Head of caudate nucleus (tissue), 42 donors: ENCODE measurements at places on chromosomes 6 and 20.

DNA sequence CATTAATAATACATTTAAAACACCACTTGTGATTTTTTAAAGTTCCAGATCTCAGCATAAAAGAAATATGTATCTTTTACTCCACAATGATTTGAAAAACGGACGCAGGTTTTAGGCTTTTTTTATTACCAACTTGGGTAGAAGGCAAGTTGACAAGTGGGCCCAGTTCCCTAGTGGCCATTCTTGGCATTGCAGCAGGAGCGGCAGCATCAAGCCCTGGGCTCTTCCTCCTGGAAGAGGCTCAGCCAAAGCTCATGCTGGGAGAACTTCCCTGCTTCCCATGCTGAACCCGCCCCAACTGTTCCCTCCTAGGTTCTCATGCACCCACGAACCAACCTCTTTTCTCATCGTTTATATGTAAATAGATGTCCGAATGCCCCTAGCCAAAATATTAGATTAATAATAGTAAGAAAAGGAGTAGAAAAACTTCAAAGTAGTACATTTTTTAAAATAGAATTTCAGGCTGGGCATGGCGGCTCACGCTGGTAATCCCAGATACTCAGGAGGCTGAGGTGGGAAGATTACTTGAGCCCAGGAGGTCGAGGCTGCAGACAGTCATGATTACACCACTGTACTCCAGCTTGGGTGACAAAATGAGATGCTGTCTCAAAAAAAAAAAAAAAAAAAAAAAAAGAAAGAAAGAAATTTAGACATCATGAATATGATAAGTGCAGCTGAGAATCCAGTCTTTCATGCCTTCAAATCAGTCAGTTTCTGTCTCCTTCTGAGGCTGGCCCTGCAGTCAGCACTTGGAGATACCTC, 18.2 kb upstream of the MYB start:
- DNase-seq, result peak; percentile 32

DNA sequence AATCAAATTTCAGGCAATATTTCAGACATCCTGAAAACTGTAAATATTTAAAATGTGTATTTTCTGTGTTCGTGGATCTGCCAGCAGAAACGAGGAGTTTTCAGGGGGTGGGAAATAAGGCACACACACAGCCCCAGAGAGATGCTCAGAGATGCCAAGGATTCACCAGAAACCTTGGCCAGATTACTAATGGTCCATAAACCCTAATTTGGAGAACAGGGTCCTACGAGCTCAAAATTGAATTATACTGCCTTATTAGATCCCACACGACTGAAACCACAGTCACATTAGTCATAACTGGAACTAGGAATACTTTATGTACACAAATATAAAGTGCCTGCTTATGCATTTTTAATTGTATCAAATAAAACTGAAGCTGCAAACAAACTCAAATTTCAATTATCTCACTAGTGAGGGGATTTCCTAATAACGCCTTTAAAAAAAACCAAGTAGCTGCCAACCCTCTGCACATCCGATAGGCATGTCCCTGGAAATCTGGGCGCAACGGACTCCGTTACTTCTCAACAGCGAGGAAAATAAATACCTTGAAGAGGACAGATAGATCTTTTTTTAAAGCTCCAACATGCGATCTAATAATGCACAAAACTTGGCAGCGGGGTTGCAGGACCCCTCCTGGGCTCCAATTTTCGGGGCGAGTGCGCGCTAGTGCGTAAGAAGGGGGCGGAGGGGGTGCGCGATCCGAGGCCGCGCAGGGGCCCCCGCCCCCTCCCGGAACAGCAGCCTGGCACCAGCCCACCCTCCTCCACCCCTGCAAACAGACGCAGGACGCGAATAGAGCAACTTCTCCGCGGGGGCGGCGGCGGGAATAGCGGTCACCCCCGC, 897 bp downstream of the CHD6 start:
- DNase-seq, result peak; percentile 16

- DNase-seq, result no peak
Measured at GRCh38 chr6:156867121-156867520, 89.9 kb downstream of the ARID1B start.

DNA sequence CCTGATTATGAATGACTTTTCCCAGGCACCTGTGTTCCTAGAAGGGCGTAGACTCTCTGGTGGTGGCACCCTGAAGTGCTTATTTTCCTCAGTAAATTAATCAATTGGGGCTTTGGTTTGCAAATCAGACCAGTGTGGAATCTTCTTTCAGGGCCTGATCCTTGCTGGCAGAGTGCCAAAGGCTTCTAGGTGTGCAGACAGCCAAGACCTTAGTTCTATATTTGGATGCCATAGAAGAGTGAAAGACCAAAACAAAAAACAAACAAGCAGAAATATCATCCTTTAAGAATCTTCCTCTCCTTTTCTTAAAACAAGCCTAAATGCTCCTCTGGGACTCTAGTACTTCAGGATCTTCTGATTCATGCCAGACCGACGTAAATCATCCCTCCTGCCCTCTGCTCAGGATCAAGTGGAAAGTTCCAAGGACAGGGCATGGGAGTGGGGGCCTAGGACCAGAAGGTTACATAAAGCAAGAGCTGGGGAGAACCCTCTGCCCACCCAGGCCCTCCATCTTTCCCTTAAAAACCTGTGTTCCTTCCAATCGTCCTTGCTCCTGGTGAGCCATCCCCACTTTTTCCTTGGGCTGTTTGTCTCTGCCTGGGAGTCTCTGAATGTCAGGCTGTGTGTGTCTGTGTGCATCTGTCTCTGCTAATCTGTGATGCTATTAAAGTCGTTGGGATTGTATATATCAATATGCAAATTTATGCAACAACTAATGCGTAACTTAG, 70.5 kb upstream of the MYLIP start:
- no peak for DNase-seq

GRCh38 chr6:26570027-26570809, 26.5 kb upstream of the ABT1 start:
- no peak for DNase-seq

DNA sequence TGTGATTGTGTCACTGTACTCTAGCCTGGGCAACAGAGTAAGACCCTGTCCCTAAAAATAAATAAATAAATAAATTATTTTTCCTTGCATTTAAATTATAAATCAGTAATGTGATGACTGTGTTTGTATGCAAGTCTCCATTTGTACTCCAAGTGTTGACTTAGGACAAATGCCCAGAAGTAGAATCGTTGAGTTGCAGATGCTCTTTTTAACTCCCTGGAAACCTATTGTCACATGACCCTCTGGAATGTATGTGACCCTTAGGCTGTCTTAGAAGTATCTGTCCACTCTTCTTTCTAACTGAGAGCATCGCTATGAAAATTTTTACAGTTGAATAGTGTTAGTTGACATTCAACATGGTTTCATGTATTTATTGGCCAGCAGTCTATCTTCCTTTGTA, 18.8 kb downstream of the OR2A4 start:
- DNase-seq, result no peak

GRCh38 chr20:31653561-31653960, 15.8 kb downstream of the COX4I2 start:
- no peak for DNase-seq

GRCh38 chr6:11754625-11755271, 23.9 kb downstream of the ADTRP start:
- DNase-seq, result no peak

GRCh38 chr6:100467129-100468015, 2.7 kb upstream of the SIM1 start:
- DNase-seq, result no peak
